ENCODE measurements at places on chromosomes 4 and X.

DNA sequence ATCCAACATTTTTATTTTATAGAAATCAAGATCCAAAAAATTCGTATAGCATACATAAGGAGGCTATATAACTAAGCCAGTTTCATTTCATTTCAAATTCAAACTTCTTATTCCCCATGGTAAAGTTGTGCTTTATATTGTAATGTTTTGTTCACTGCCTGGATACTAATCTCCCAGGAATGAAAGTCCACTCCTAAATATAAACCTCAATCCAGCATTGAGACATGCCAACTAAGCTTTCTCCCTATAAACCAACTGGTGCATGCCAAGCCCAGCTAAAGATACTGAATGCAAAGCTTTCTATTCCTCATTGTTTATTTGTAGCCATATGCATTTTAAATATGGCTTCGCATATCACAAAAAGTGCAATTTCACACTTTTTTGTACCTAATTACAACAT, 63.8 kb upstream of the INPP4B start:
- no peak for DNase-seq

DNA sequence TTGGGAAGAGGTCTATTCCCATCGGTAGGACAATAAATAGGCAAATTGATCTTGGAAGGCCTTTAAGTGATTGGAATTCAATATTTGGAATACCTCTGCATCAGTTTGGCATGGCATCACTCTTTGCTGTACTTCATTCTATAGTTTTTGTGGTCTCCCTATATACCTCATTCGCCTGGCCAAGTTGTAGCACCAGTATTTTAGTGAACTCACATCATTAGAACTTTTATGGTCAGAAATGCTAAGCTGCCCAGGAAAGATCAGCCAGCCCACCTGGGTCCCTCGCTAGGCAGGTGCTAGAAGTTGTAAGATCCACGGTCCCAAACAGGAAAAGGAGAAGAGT, 40.3 kb downstream of the ZCCHC13 start:
- DNase-seq = no peak

- no peak for DNase-seq
These were observed 137.6 kb downstream of the DCK start for GRCh38 chr4:71130827-71131603.

GRCh38 chr4:6044276-6044675, 26.0 kb upstream of the C4orf50 start:
- DNase-seq = no peak

GRCh38 chrX:148134578-148134977, 153.4 kb downstream of the FMR1NB start:
- no peak for DNase-seq

GRCh38 chrX:20595928-20596575, 329.3 kb upstream of the RPS6KA3 start:
- DNase-seq = no peak

DNA sequence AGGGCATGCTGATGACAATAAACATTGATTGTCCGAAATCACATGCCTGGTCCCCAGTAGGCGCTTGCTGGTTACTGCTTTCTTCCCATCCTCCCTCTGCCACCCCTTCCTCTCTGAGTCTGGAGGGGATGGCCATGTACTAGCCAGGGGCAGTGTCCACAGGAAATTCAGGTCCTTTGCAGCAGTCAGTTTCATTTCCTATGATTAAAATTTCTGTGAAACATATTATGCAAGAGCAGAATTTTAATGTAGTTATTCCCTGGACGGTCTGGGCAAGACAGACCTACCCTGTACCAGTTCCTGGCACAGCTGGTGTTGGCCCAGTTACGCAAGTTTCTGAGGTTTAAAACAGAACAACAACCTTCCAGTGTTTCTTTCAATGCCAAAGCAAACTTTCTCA, 28.2 kb upstream of the TLR2 start:
- DNase-seq = no peak

GRCh38 chrX:53263597-53264094, 17.7 kb downstream of the IQSEC2 start:
- DNase-seq = no peak

- no peak for DNase-seq
These were observed 965.1 kb upstream of the PABPC4L start for GRCh38 chr4:135166661-135167060.

DNA sequence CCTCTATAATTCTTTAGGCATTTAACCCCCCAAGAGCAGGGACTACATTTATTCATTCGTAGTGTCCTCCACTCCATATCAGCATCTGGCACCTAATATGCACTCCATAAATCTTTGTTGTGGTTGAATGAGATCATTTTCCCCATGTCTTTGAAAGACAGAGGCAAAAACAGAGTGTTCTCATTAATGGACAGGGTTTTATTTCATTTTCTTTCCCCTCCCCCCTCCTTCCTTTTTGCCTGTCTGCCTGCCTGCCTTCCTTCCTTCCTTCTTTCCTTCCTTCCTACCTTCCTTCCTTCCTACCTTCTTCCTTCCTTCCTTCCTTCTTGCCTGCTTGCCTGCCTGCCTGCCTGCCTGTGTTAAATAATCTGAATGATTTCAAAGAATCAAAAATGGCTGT, 83.2 kb downstream of the SHROOM3 start:
- DNase-seq = no peak

GRCh38 chrX:123392921-123393320, 208.8 kb downstream of the GRIA3 start:
- DNase-seq = no peak

DNA sequence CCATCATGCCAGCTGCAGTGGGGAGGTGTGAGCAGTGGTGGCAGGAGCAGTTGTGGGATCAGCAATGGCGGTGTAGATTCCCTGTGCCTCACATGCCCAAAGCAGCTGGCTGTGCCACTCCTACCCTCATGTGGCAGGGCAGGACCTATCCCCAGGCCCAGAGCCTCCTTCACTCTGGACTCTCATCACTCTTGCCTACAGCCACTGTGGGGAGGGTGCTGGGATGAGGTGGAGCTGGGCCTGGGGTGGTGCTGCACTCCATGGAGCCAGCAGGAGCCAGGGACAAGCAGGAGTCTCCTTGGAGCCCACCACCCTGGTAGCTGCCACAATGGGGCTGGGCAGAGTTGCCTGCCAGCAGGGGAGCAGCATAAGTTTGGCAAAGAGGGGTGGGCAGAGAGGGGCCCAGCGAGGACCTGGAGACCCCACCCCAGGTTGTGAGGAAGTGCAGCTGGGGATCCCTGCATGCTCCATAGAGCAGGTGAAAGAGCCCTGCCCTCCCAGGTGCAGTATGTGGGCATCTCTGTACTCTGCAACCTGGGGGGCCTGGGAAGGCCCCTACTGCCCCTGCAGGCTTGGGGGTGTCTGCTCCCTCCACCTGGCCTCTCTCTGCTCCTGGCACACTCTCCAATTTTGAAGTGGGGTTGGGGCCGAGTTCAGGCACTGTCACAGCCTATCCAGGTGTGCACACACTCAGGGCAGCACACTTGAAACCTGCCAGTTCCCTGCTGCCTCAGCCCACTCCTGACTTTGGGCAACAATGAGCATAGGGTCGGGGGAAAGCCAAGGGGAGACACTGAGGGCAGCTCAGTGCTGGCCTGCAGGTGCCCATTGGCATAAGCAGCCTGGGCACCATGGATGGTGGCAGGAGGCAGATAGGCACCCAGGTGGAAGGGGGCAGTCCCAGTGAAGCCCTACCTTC, 74.0 kb upstream of the INTU start:
- DNase-seq = no peak

DNA sequence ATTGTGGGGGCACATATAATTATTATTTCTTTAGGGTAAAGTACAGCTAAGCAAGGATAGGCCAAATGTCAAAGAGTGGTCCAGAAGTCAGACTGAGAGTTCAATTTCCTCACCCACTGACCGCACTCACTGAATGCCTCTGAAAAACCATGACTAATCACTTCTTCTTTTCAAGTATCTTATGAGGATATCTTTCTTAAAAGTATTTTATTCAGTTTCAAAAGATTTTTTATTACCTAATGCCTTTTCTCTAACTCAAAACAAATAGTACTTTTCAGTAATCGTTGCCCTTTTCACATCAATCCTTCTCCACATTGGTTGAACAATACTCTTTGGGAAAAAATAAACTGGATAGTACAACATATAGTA, 61.7 kb upstream of the CAMK2D start:
- no peak for DNase-seq
